ENCODE measurements at places on chromosomes 3 and 15.

- no peak for DNase-seq
Observed at GRCh38 chr3:7565574-7565973, 704.7 kb downstream of the GRM7 start.

DNA sequence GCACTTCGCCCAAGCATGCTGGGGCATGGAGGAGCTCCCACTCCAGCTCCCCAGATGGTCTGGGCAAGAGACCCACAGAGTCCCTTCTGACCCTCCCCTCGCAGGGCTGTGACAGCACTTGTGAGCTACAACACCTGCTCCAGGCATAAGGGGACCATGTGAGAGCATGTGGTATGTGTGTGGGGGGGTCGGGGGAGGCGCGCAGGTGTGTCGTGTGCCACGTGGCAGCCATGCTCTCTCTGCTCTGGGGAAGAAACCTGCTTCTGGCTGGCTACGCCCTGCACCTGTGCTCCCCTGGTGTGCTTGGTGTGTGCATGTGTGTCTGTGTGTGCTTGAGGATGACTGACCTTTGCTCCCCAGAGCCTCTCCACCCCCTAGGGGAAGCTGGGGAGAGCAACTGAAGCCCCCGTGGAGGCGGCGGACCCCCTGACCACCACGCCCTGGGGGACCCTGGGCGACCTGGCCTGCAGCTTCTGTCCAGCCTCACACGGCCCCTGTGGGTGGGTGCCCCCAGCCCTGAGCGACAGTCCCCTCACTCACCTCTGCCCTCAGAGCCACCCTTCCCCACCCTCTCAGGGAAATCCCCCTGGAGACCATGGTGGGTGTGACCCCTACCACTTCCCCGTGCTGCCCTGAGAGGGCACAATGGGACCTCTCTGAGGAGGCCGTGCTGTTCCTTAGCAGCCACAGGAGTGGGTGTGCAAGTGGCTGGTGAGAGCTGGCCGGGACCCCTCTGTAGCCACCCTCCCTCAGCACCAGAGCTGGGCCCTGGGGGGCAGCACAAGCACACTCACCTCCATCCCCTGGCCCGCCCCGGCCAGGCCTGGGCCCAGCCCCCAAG is 16.6 kb upstream of the SEC13 start:
- DNase-seq = no peak

DNA sequence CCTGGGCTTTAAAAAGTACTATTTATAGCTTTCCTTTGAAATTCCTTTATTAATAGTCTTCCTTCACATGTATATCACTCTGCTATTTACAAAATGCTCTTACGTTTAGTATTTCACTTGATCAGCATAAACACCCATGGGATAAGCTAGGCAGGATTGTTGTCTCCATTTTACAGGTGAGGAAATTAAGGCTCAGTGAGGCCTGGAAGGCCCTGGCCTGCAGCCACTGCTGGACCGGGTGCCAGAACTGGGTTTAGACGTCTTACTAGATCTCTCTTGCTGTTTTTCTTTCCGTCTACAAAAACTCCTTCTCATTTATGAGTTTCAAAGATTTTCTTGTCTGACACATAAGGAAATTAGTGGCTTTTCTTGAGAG is 236.4 kb downstream of the LPP start:
- DNase-seq = no peak

GRCh38 chr3:74883222-74883621 is 268.8 kb upstream of the CNTN3 start:
- no peak for DNase-seq

- no peak for DNase-seq
Observed at GRCh38 chr15:69585937-69586336, 133.3 kb downstream of the RPLP1 start.

DNA sequence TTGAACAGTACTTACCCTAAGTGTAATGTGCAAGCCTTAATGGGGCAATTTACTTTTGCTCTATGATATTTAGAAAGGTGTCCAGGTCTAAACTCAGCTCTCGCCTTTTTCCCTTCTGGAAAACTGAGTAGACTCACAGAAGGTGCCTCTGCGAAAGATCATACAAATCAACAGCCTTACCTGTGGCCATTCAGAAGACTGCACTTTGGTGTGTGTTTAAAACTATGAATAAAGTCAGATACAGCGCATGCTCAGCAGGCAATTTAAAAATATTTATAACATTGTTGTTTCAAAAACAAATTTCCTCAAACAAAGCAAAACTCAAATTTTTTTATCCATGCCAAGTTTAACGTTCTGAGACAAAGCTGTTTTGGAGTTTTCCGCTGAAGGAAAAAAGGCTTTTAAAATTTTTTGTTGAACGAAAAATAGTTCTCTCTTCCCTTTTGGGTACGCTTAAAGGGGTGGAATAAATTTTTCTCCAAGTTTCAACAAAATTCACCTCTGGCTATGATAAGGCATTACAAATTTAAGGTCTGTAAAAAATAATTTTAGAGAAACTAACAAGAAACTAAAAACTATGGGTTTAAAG is 156.3 kb downstream of the TIGIT start:
- DNase-seq = no peak

- no peak for DNase-seq
Observed at GRCh38 chr3:123841476-123842238, 42.5 kb downstream of the MYLK start.

DNA sequence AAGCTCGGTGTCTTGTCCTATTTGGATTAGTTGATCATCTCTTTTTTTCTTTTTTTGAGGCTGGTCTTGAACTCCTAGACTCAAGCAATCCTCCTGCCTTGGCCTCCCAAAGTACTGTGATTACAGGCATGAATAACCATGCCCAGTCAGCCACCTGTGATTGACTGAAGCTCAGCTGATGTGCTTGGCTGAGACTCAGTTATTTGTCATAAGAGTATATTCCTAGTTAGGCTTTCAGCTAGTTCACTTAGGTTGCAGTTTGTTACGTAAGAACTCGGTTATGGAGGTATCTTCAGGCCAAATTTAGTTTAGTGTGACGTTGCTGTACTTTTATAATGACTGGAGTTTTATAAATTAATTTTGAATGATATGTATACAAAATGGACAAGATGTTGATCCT is 365.0 kb downstream of the SV2B start:
- no peak for DNase-seq

GRCh38 chr3:107063351-107063750 is 313.9 kb upstream of the CCDC54 start:
- no peak for DNase-seq

- DNase-seq = no peak
Observed at GRCh38 chr3:38763569-38763968, 52.4 kb downstream of the SCN10A start.

GRCh38 chr3:196684548-196685407 is 27.3 kb downstream of the CEP19 start:
- peak; percentile 43 for DNase-seq

Data from effector CD8-positive, alpha-beta T cell (primary cell).